Stimulated activated CD8-positive, alpha-beta memory T cell treated with anti-CD3 and anti-CD28 coated beads, Interleukin-15, amount 100 ng/mL, for 48 hours (primary cell): ENCODE measurements at places on chromosomes 6 and 20.

DNA sequence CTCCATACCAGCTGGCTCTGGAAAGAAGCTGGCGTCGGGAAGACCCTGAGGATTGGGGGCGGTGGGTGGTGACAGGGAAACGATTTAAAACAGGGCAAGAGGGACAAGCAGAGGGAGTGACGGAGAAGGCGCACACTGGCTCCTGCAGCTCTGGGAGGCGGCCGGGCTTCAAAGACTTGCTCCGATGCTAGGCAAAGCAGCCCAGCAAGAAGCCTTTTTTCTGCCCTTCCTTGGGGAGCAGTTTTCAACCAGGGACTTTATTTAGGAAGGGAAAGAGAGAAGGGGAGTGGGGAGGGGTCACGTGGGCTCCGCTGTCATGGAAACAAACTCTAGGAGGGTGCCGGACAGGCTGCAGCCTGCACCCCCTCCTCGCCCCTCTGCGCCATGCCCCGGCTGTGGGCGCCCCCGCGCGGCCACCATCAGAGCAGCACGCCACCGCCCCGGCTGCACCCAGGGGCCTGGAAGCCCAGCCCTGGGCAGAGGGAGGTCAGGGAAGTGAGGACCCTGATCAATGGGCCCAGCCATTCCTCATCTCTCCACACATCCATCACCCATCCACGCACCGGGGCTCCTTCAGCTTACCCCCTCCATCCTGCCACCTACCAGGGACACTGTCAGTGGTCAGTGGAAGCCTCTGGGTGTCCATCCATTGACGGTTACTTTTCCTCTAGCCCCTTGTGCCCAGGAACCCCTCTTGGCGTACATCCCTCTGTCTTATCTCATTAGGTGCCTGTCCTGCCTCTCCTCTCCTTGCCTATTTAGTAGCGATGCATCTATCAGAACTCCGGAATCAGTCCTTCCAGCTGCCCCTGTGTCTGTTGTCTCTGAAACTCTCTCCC lies 66.6 kb upstream of the CCDC167 start:
- peak; percentile 63 for DNase-seq

DNA sequence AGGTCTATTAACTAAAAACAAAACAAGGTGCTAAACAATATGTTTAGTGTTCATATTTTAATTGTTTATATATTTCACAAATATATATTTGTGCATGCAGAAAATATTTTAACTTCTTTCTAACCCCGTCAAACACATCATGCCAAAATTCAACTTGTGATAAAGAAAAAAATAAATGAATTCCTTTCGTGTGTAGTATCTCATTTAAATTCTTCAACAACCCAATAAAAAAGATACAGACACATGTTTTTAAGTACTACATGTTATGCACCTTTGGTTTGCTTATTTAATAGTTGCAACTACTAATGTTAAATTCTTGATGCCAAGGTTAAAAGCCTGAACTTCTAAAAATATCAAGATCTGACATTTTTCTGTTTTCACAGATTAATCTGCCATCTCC lies 252.4 kb downstream of the ESR1 start:
- DNase-seq = no peak

DNA sequence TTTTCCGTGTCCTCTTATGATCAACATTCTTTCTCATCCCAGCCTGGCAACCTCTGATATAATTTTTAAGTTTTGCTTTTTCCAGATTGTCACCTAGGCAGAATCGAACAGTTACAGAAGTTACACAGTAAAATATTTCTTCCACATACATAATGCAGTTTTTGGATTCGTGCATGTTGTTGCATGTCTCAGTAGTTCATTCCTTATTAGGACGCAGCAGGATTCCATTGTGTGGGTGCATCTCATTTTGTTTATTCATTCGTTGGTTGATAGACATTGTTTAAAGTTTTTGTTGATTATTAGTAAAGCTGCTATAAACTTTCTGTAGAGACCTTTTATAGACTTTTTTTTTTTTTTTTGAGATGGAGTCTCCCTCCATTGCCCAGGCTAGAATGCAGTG lies 284.3 kb upstream of the FERMT1 start:
- no peak for DNase-seq

- no peak for DNase-seq
Measured at GRCh38 chr6:112296122-112296521, 41.8 kb upstream of the LAMA4 start.

DNA sequence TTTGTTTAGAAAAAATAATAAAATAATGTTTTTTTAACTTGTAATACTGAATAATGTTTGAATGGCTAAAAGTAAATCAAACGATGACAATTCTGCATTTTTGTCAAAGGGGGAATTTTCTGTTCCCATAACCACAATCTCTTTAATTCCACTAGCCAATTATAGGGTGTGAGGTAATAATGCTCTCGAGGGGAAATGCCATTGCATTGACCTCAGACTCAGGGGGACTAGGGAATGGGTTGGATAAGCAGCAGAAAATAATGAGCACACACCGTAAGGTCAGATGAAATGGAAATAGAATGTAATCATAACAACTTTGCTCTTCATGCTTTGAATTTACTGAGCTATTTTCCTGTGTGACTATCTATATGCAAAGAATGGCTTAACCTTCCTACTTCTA lies 584.7 kb downstream of the RFPL4B start:
- DNase-seq = no peak
